ENCODE measurements at places on chromosomes 13 and 19. TPM values are rescaled to one million over a fixed set of nuclear protein-coding genes. Genes with fewer than 3 reads are reported as not detected.
A peak's percentile ranks its signal among the peaks of the same experiment; 100 is the strongest.

DNA sequence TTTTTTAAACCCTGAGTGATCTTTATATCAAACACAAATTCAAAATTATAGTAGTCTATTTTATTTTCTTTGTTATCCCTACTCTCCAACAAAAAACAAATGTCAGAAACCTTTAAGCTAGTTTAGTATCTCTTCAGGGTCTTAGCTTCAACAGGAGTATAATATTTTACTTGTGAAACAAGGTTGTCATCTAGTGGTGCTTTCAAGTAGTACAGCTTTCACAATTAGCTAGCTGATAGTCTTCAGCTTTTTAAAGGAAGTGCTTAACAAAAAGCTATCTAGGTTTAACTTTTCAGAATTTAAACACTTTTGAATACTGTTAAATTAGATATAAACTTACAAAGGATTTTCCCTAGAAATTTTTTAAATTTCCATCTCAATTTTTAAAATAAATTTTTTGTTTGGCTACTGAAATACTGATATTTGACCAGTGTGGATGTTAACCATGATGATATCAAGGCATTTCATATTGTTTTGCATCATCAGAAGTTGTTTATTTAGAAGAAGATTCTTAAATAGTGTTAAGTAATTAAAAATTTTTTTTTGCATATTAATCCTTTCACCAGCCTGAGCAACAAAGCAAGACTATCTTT lies 34.2 kb downstream of the TDRD3 start:
- DNase-seq: no peak

- DNase-seq: no peak
Measured at GRCh38 chr13:98520674-98521449, 56.0 kb downstream of the STK24 start.

Gene CALR3
- total RNA-seq: not detected

Gene ZNF878
- 0.22 TPM for total RNA-seq

DNA sequence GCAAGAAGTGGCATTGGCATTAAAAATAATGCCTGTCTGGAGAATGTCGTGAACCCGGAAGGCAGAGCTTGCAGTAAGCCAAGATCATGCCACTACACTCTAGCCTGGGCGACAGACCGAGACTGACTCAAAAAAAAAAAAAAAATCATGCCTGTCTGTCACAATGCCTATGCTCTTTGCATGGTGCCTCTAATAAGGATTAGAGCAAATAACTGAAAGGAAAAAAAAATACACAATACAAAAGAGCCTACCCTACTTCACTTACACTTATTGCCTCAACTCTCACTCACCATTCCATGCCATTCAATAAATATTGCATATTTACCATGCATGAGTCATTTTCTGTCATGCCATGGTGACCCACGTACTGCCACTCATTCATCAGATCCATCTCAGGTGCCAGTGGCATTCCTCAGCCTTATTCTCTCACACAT lies 49.1 kb downstream of the TBC1D4 start:
- no peak for DNase-seq

DNA sequence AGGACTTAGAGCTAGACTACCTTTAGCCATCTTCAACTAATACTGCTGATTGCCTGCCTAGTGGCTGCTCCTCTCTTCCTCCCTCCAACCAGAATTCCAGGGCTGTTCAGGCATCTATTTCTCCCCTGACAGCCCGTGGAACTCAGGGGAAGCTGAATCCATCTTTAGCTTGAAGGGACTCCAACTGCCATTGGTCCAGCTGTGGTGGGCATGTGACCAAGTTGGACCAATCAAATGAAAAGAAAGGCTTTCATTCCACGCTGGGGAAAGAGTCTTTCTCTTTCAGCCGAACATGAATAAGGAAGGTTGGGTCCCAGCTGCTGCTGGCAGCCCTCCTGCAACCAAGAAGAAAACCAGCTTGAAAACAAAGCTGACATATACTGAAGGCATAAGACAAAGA lies 168.5 kb upstream of the OBI1 start:
- DNase-seq: no peak

Gene MYH14
- 606 TPM for total RNA-seq

- DNase-seq: no peak
Measured at GRCh38 chr13:112824429-112824828, 134.6 kb downstream of the ATP11A start.

Gene NCAN
- total RNA-seq: 0.25 TPM

- DNase-seq: peak; percentile 34
Measured at GRCh38 chr19:46599716-46600373, 1.3 kb upstream of the CALM3 start.

- DNase-seq: no peak
Measured at GRCh38 chr13:40999416-40999815, 19.7 kb downstream of the ELF1 start.

DNA sequence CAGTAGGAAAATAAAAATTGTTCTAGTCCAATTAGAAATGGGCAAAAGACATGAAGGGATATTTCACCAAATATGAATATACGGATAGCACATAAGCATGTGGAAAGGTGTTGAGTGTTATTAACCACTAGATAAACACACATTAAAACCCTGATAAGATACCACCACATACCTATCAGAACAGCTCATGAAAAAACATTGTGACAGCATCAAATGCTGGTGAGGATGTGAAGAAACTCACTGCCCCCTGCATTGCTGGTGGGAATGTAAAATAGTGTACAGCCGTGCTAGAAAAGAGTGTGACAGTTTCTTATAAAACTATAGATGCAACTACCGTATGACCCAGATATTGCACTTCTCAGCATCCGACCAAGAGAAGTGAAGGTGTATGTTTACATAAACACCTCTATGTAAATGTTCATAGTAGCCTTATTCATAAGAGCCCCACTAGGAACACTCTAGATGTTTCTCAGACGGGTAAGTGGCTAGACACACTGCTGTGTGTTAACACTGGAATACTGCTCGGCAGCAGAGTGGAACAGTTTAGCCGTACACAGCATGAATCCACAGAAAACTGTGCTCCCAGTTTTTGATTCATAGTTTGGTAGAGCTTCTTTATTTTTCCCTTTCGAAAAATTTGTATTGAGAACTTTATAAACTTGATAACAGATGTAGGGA lies 321.1 kb downstream of the MYO16 start:
- DNase-seq: no peak

Gene TFDP1
- 54.3 TPM for total RNA-seq

- DNase-seq: no peak
Measured at GRCh38 chr13:99976575-99976974, 5.0 kb upstream of the ZIC5 start.

Gene INSR
- 91.2 TPM for total RNA-seq

GRCh38 chr19:6876748-6877147 lies 10.6 kb upstream of the ADGRE1 start:
- no peak for DNase-seq

DNA sequence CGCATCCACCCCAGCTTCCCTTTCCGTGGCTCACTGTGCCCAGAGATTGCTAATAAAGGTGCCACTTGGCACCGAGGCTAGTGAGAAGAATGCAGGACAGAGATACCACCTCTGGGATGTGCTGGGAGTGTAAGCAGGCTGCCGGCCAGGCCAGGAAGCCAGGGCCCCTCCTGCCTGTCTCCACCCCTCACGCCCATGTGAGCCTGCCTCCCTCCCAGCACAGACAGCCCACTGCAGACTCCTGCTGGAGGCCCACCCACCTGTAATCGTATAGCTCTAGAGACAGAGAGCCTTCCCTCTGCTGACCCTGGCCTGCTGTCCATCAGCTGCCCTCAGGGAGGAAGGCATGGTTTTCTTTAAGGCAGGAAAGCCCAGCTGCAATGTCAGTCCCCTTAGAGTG lies 13.9 kb downstream of the VSTM2B start:
- DNase-seq: no peak
